HAP-1 (cell line): ENCODE measurements at places on chromosomes 3 and 15.

DNA sequence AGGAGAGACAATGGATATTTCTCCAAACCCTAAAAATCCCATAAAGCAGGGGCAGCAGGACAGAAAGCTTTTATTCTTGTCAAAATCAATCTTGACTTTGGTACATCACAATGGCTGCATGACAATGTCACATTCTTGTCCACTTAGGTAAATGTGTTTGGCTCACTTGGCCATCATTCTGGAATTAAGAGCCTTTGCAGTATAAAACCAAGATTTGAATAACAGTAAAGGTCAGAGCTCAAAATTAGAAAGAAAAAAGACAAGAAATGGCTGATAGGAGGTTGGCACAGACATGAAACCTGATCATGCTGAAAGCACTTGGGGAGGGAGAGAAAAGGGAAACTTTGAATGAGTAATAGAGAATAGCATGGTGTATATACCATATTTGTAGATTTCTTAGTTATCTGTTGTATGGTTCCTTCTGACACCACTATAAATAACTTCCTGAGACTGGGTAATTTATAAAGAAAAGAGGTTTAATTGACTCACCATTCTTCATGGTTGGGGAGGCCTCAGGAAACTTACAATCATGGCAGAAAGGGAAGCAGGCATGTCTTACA lies 158.5 kb upstream of the SGO1 start:
- DNase-seq, result peak; percentile 50

DNA sequence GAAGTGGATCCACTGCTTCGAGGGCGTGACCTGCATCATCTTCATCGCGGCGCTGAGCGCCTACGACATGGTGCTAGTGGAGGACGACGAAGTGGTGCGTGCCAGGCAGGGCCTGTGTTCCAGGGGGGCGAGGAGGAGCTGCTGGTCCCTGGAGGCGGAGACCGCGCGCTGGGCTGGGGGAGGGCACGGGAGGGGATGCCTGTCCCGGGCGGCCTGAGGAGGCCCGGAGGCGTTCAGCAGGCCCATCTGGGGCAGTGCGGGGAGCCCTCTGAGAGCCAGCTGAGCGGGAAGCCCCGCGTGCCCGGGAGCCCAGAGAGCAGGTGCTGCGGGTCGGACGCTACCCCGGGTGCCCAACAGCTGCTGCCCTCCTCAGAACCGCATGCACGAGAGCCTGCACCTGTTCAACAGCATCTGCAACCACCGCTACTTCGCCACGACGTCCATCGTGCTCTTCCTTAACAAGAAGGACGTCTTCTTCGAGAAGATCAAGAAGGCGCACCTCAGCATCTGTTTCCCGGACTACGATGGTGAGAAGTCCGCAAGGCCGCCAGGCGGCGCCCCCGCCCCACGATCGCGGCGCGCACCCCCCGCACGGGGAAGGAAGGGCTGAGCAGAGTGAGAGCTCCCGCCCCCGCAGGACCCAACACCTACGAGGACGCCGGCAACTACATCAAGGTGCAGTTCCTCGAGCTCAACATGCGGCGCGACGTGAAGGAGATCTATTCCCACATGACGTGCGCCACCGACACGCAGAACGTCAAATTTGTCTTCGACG lies 2.9 kb downstream of the GNAT1 start:
- DNase-seq, result peak; percentile 86

- no peak for DNase-seq
These were observed 12.2 kb upstream of the TBL1XR1 start for GRCh38 chr3:177209509-177209908.

DNA sequence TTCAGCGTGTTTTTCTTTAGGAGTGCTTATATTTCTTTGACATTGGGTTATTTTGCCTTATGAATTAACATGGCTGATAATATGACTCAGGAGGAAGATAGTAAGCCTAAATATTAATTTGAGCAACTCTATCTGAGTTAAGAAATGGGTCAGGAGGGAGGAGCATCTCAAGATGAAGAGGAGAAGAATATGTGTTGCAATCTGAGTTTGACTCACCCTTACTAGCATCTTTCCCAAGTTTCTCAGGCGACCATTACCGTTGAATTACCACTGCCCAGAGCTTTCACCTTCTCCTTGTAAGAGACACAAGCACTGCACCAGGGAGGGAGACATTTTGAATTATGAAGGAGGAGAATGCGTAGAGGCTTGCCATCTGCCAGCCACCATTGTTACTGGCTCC lies 138.3 kb upstream of the MYRIP start:
- no peak for DNase-seq
